Stimulated activated CD4-positive, alpha-beta T cell treated with anti-CD3 and anti-CD28 coated beads, Interleukin-1b, Interleukin-23, amount 100 ng/mL, for 1 hour (primary cell): ENCODE measurements at places on chromosomes 5 and 9.

DNA sequence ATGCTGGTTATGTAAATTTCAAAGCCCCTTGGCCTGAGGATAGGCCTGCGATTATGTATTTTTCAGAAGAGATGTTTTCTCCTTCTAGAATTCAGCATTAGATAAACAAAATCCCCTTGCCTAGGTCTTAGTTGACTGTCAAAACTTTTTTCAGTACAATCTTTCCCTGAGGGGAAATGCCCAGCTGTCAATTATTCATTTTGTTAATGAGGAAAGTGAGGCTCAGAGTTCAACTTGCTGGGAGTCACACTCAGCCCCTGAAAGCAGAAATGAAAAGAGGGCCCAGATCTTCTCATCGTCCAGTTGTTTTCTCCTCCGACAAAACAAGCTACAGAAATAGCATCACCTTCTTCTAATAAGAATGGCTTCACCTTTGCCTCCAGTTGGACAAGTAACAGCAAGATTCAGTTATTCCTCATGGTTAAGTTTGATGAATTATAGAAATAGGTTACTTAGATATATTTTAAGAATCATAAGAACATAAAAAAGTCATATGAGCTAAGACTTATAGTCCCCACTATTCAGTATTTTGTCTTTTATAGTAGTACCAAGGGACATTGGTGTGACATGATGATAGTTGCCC, 627.1 kb upstream of the WWC1 start:
- no peak for DNase-seq

GRCh38 chr9:94772144-94772543, 45.6 kb downstream of the AOPEP start:
- no peak for DNase-seq

DNA sequence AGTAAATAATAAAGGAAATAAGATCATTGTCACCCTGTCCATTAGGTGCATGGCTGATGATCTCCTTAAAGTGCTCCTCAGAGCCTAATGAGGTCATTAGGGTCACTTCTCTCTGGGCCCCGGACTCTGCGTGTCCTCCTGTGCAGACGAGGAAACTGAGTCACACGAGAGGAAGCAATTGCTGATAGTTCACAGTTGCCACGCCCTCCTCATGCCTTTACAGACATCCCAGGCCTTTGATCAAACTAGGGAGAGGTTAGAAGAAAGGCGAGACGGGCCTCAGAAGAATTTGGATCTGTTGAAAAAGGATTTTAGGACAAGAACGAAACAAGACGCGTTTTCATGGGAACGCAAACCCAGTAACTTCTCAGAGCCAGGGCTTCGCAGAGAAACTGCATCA, 32.0 kb upstream of the MSX2 start:
- no peak for DNase-seq

- DNase-seq: no peak
These were observed 505.9 kb upstream of the MEF2C start for GRCh38 chr5:89388872-89389271.

DNA sequence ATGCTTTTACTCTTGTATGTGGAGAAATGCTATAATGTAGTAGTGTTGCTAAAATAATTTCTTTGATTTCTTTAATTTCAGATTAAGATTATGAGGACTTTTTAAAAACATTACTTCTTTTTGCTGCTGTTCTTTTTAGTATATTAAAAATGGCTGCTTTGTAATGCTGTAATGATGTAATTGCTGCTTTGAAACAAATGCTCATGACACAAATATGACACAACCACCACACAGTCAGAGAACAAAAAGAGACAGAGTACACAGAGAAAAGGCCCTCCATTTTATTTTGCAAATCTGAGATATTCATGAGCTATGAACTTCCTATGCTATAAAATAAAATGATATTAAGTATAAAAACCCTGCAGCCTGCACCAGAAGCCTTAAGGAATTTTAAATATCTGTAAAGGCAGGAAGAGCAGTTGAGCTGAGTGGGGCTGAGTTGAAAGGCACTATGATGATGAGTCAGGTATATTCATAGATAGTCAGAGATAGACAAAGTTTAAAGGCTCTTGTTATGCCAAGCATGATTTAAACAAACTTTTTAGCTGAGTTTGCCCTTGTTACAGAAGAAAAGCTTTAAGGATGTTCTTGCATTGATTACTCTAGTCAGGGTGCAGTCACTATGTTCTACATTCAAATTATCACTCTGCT, 5.1 kb upstream of the POU5F2 start:
- no peak for DNase-seq

- no peak for DNase-seq
These were observed 225.3 kb downstream of the TSSK1B start for GRCh38 chr5:113209498-113209897.

GRCh38 chr5:43540746-43541145, 16.1 kb downstream of the PAIP1 start:
- no peak for DNase-seq

GRCh38 chr5:79149433-79149832, 37.8 kb downstream of the BHMT start:
- DNase-seq: no peak

DNA sequence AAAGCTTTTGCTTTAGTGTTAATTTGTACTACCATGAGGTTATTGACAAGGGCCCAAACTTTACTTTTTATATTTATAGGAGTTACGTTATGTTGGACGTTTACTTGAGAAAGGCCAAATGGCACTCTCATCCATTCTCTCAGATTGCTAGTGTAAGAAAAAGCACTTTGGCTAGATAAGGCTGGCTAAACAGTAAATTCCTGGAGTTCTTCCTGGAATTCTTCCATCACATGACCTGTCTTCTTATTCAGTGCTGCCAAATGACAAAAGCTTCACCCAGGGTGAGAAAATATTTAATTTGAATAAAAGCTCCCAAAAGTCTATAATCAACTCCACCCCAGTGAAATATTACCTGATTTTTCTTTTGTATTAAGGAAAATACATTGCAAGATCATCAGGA, 1568.9 kb upstream of the ACO1 start:
- DNase-seq: no peak

DNA sequence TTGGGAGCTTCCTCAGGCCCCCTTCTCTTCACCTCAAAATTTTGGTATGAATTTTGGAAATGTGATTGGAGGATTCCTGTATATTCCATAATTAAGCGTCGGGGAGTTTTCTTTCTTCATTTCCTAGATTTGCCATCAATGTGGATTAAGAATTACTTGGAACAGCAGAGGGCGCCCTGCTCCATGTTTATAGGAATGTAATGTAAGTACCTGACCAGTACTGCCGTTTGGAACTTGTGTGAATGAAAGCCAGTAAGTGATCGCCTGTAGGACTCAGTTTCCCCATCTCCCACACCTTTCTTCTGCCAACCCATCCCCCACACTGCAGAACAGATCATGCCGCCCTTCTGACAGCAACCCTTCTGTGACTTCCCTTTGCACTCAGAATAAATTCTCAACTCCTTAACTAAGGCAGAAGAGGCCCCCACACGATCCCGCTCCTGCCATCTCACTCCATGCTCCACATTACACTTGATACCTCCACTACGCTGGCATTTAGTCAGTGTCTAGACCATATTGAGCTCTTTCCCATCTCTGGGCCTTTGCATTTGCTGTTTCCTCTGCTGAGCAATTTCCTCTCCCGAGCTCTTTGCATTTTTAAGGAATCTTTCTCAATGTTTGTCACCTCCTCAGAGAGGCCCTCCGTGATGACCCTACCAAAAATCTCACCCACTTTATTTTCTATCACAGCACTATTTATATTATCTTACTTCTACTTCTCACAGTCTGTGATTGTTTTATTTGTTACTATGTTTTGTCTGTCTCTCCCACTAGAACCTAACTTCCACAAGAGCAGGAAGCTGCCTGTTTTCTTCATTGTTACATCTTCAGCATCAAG, 79.5 kb upstream of the HTR4 start:
- peak; percentile 24 for DNase-seq

DNA sequence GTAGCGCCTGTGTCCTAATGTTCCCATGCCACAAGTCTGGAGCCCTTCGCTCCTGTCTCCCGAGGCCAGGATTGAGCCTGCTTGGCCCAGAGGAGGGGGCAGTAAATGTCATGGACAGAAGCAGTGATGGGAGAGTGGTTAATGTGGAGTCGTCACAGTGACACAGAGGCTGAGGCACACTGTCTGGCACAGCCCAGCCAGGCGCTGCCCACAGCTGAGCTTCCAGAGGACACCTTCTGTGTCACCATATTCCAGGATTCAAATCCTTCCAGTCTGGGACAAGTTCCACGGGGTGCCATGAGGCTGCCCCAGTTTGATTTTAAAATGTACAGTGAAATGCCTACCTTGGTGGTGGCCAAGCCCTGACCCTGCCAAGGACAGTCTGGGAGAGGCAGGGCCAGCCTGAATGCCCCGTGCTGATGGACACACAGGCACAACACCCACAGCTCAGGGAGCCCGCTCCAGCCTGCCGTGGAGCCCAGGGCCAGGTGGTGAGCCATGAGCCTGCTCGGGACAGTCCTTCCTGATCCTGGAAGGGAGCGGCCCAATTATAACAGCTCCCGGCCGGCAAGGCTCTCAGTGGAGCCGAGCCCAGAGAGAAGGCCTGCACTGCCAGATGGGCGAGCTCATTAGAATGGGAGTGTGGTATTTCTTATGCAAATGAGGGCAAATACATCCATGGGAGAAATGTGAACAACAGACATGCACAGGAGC, 99.1 kb upstream of the RUFY1 start:
- DNase-seq: no peak

GRCh38 chr5:179904463-179905160, 3.1 kb downstream of the TBC1D9B start:
- no peak for DNase-seq

GRCh38 chr5:132526290-132526973, 16.9 kb downstream of the IL5 start:
- no peak for DNase-seq

DNA sequence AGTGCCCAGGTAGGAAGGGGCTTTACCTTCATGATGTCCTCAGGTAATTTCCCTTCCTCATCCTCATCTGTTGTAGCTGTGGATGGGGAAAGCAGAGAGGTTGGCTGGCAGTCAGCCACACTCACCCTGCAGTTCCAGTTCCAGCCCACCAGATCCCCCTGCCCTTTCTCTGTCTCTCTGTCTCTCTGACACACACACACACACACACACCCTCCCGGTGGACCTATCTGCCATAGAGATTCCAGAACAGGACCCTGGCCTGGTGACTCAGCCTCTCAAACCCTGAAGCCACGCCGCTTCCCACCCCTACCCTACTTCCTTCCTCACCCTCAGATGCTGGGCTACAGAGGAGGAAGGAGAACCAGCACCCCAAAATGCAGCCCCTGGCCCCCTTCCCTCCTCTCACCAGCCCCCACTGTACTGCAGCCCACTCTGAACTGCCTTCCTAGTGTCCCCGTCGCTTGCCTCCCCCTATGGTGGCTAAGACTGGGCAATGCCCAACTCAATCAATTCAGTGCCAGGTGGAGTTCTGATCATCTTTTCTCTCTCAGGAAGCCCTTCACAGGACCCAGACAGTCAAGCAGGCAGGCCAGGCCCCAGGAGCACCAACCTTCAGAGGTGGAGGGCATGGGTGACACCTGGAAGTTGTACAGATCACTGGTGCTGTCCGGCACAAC, 4.8 kb downstream of the IRF1 start:
- no peak for DNase-seq

DNA sequence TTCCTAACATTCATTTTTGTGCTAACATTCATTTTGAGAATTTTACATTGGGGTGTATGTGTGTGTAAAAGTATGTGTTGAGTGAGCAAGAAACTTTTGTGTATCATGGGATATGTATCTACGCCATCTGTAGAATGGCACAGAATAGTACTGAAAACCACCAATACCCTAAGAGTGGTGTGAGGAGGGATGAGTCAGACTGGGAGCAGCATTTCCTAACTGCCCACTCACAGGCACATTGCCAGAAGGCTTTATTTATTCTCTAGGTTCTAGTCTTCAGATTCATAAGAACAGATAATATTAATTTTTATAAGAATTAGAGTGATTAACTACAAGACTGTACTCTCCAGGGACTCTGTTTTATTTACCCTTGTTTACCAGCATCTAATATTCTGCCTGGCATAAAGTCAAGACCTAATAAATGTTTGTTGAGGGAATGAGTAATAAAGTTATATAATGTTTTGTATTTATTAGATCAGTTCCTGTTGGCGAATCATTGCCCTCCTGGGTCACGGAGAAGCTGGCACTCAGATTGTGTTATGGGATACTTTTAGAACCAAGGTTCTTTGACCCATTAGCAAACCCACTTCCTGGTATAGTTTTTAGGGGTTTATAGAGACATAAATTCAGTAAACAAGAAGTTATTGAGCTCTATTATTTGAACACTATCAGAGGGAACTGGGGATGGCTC, 159.1 kb upstream of the PPP2R2B start:
- DNase-seq: no peak

GRCh38 chr5:68502531-68502930, 287.0 kb downstream of the PIK3R1 start:
- no peak for DNase-seq

DNA sequence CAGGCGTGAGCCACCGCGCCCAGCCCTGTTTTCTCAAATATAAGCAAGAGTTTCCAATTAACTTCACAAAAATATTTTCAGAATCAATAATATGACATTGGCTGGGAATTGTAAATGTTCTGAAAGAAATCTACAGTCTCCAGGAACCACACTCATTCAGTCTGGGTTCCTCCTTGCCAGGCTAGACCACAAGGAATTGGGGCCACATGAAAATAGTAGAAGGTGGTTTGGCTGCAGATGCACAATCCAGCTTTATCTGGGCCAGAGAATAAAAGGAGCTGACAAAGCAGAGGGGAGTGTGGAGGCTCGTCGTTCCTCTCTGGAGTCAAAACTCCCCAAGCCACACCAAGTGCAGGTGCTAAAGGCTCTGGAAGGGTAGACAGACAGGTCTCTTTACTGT, 92.0 kb upstream of the OSMR start:
- DNase-seq: no peak

- DNase-seq: no peak
These were observed 128.3 kb upstream of the C9orf72 start for GRCh38 chr9:27701587-27701986.

GRCh38 chr9:134426436-134426835, 100.2 kb downstream of the RXRA start:
- DNase-seq: no peak

DNA sequence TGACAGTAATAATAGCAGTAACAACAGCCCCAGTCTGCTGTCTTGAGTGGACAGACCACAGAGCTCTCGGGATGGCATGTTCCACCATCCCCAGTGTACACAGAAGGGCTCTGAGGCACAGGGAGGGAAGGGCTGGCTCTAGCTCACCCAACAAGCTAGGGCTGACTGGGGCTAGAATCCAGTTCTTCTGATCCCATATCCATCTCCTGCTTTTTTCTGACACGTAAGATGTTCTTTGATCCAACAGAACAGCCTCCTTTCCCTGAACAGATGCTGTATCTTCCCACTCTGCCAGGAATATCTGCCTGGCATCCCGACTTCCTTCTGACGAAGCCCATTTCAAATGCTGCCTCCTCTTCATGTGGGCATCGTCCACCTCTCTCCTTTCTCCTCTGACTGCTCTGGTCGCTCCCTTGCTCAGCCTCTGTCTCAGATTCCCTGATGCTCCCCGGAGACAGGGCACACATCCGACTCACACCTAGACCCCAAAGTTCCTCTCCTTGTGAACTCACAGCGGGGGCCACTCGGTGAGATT, 43.6 kb upstream of the CLK4 start:
- DNase-seq: no peak

GRCh38 chr9:95494416-95495371, 22.1 kb downstream of the PTCH1 start:
- DNase-seq: peak; percentile 64

GRCh38 chr9:131739959-131740648, at the start of gene RAPGEF1:
Gene RAPGEF1 (minus strand): TSS chr9:131740076. CDS start chr9:131739830, 246 bp downstream.
- DNase-seq: peak; percentile 80

- no peak for DNase-seq
These were observed 99.3 kb upstream of the ZNF366 start for GRCh38 chr5:72606525-72606924.
